Activated CD4-positive, alpha-beta T cell treated with anti-CD3 and anti-CD28 coated beads, Interleukin-2, Interleukin-4, amounts not matched to agents 100 ng/mL and 50 ng/mL, durations not matched to agents 16 hours and 8 hours (primary cell): ENCODE measurements at places on chromosomes 2 and 18.

GRCh38 chr2:67792681-67793091, 270.1 kb downstream of the C1D start:
- no peak for DNase-seq

DNA sequence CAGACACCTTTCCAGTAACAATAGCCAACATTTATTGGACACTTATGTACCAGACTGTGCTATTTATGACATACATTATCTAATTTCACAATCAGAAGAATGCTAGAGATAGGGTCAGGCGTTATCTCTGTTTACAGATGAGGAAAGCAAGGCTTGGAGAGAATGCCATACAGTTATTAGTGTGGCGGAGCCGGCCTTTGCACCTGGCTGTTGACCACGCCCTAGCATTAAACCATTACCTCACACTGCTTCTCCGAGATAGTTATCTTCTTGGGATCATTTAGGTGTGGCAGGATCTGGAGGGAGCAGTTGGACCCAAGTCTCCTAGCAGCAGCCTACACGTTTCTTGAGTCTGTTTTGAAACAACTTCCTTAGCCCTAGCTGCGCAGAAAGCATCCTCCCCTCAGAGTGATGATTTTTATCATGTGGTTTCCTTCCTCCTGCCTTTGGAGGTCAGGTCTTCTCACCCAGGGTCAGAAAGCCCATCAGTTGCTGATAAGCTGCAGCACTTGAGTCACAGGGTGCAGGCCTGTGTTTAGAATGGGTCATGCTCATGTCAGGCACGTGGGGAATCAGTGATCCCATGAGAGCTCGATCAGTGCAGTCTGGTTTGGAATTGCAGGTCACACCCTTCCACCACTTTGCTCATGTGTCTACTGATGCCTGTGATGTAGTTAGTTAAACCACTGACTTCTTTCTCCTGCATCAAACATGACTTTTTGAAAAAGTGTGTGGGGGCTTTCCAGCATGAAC, 118.2 kb downstream of the SPTBN1 start:
- DNase-seq: peak; percentile 87

DNA sequence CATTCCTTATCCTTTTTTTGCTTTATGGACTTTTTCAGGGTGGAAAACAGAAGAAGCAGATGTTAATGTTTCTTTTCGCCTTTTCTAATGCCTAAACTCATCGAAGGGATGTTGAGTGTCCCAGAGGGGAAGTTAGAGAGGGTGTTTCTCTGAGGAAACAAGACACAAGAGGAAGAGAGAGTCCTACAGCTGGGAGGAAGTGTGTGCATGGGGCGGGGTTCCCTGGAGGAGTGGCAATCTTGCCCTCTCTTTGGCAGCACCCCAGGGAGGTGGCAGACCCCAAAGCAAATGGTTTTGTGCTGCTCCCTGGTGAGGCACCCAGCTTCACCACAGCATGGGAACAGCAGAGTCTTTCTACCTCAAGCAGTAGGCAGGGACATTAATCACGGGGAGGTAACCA, 377.6 kb downstream of the RND3 start:
- DNase-seq: no peak

DNA sequence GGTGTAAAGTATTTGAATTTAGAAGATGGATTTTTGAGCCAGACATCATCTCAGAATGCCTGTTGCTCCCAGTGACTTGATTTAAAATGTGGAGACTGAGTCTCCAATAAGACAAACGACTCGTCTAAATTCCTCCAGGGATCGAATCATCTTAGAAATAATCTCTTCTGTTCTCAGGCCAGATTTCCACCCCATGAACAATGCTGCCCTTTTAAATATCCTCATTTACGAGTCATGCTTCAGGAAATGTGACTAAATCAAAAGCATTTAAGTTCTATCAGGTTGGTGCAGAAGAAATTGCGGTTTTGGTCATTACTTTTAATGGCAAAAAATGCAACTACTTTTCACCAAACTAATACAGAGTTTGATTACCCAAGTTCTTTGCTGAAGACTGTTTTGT, 684.6 kb upstream of the SOX11 start:
- DNase-seq: no peak

DNA sequence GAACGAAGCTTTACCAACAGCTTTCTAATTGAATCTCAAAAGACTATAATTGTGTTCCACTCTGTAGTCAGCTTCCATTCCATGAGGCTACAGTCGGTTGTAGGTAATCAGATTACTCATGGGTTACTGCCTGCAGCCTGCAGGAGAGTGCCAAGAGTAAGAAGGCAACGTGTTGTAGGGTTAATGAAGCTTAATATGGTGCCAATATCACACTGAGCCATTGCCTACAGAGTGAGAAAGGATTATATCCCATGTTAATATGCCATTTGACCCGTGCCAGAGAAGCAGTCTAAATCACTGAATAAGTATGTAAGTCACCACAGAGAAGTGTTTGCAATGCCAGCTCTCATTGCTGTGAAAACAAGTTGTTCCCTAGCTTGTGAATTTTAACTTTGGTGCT, 734.5 kb upstream of the ACVR2A start:
- DNase-seq: no peak

DNA sequence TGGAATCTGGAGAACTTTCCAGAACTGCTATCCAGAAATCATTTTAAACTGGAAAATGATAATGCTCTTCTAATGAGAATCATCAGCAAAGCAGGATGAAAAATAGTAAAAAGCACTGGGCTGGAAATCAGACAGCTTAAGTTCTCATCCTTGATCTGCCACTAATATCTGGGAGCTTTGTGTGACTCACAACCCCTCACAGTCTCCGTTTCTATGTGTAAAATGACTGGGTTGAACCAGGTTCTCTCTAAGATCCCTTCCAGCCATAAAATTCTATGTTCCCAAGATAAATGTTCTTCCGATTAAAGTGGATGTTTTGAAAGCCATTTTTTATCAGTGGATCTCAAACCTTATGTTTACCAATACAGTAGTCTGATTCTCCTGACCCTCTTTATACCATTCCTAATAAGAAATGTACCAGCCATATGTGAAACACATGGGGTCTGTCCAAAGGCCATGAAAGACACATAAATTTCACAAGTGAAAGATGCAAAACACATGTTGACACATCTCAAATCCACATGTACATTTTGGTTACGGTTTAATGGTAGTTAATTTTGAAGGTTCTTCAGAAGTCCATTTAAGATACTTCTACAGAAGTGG, 188.8 kb downstream of the EN1 start:
- no peak for DNase-seq

- DNase-seq: peak; percentile 50
Observed at GRCh38 chr2:171260471-171261424, 100.1 kb upstream of the TLK1 start.

DNA sequence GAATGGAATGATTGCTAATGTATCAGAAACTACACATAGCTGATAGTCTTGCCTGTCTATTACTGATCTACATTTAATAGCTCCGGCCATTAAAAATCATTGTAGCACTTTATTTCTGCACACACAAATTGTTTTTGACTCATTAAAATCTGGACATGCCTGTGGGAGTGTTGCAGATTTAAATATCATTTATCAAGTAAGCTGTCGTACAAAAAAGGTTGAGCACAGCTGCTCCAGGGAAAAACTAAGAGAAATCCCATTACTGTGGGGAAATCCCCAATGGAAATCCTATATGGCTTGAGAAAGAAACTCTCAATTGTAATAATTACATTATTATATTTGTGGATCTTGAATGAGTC, 99.6 kb upstream of the CERS6 start:
- no peak for DNase-seq

DNA sequence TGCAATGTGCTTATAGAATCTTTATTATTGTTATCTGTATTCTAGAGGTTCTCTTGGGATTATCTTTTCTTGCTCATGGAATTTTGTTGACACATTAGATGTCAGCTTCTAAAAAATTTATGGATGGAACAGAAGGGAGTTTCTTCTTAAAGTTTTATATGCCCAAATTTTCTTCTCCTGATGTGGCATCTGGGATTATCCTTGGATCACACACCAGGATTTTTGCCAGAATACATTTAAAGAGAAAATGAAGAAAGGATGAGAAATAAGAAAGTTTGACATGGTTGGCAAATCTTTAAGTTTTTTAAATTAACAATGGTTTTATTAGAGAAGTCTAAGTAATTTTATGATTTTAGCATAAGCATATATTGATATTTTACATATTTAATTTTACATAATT, 706.7 kb upstream of the TMEFF2 start:
- DNase-seq: no peak

- DNase-seq: no peak
Observed at GRCh38 chr18:13394801-13395200, 176.2 kb downstream of the LDLRAD4 start.

DNA sequence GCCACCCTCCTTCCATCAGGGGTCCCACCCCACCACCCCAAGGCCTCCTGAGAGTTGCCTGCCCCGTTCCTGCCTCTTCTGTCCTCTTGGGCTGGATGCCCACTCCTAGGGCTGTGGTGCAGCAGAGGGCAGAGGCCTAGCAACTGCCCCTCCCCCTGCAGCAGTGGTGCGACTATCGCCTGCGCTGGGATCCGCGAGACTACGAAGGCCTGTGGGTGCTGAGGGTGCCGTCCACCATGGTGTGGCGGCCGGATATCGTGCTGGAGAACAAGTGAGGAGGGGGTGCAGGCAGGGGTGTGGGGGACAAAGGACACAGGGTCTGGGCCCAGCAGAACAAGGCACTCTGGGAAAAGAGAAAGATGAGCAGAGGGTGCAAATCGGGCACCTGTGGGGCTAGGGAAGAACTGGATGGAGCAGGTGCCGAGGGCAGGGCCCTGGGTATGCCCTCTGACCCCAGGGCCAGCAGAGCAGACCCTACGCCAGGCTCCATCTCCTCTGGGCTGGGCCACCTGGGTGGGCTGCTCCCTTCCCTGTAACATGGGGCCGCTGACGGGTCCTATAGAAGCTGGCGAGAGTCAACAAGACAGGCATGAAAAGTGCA, 1.0 kb downstream of the CHRNG start:
- no peak for DNase-seq

- no peak for DNase-seq
Observed at GRCh38 chr2:218296200-218296599, 3.9 kb upstream of the TMBIM1 start.

DNA sequence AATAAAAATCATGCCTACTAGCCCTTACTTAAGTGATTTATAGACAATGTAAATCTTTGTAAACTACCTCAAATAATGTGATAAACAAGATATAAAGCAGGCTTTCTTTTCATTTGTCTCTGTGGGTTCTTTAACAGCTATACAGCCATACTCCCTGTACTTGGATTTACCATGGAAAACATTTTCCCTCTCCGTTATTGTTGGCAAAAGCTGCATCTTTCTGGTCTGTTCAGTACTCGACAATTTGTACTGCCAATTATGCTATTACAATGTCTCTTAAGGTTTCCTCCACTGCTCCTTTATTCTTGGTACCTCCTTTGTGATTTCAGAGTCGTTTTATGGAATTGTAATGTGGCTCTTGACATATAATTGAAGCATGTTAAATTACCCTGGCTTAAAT, 426.3 kb upstream of the PKDCC start:
- no peak for DNase-seq

- no peak for DNase-seq
Observed at GRCh38 chr2:78202986-78203670, 681.0 kb upstream of the LRRTM4 start.

DNA sequence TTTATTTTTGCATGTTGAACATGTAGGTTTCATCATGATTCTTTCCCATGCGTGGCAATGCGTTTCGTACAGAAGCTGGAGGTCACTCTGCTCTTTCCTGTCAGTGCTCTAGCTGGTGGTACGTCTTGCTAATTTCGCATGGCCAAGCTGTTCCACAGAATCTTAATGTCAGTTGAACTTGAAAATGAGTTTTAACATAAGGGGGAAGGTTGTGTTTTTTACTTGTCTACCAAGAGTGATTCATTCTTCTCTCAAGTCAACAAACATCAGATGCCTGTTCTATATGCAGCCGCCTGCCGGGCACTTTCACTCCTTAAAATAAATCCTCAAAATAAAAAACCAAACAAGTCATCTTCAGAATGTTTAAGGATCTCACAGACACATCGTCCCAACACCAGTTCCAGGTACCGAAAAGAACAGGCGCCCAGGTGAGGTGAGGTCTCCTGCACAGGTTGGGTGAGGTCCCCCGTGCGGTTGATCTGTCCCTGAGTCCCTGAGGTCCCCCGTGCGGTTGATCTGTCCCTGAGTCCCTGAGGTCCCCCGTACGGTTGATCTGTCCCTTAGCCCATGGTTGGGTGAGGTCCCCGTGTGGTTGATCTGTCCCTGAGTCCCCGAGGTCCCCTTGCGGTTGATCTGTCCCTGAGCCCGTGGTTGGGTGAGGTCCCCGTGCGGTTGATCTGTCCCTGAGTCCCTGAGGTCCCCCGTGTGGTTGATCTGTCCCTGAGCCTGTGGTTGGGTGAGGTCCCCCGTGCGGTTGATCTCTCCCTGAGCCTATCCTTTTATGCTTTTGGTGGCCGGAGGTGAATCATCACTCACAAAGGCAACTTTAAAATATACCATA, 57.0 kb upstream of the KCNG2 start:
- DNase-seq: no peak

- peak; percentile 69 for DNase-seq
Observed at GRCh38 chr2:26970244-26970927, at the start of gene MAPRE3. TSS of gene MAPRE3 (plus strand) at chr2:26970637. CDS start at chr2:27022219, 51,582 bp downstream.

GRCh38 chr2:59884166-59884565, 669.3 kb downstream of the BCL11A start:
- no peak for DNase-seq
